ENCODE measurements at places on chromosomes 12 and 14.

DNA sequence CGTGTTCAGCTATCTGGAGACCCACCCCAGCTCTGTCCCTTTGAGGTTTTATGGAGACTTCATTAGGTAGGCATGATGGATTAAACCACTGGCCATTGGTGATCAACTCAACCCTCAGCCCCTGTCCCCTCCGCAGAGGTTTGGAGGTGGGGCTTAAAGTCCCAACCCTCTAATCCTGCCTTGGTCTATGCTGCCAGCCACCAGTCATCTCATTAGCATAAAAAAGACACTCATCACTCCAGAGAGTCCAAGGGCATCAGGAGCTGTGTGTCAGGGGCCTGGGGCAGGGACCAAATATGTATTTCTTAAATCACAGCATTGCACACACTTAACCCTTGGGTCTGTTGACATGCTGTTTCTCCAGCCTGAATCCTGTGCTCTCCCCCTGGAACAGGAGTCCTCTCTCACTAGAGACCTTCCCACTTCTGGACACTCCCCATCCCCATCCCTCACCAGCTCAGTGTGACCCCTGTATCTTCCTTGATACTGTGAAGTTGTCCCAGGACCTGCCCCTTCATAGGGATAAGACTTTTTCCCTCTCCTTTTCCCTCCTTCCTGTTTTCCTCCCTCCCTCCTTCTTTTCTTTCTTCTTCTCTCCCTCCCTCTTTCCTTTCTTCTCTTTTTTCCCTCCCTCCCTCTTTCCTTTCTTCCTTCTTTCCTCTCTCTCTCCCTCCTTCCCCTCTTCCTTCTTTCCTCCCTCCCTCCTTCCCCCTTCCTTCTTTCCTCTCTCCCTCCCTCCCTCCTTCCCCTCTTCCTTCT, 54.7 kb upstream of the CLMN start:
- no peak for DNase-seq

GRCh38 chr14:77760381-77761204, at the start of gene SNW1:
Gene SNW1 (minus strand): TSS chr14:77761156. CDS start chr14:77761127, 29 bp downstream.
- DNase-seq = peak; percentile 90

GRCh38 chr14:96727980-96728717, 69.0 kb upstream of the VRK1 start:
- DNase-seq = no peak

- no peak for DNase-seq
Measured at GRCh38 chr12:124464062-124464461, 103.3 kb downstream of the NCOR2 start.

DNA sequence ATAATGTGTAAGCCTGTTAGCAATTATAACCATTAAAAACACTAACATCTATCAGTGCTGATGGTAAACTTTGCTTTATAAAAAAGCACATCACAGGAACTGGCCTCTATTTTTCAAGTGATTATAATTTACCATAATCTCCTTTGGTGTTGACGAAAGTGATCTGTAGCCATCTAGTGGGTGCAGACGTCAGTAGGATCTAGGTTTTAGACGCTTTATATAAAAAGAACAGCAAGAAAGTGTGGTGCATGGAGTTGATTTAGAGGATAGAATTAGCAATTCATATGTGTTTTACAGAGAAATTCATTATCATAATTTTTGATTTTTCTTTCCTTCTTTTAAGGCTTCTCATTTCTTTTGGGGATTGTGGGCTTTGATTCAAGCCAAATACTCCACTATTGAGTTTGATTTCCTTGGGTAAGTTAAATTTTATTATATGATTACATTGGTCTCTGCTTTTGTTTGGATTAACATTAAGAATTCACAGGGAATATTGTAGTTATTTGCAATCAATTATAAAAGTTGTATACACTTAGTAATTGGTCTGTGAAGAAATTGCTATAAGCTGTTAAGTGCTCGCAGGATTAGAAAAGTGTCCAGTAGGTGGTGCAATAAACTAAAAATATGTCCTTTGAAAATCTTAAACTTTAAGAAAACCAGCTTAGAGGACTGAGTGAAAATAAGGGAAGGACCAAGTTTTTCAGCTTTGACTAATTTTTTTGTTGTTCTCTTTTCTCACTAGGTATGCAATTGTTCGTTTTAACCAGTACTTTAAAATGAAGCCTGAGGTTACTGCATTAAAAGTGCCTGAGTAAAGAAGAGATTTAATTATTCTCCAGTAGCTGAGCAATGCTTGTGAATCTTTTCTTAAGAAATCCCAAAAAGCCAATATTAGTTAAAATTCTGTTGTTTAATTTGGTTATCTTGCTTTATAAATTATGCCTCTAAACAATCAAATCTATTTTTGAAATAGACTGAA, 59.5 kb downstream of the ETNK1 start:
- no peak for DNase-seq
